ENCODE measurements at places on chromosomes 13 and 19.

DNA sequence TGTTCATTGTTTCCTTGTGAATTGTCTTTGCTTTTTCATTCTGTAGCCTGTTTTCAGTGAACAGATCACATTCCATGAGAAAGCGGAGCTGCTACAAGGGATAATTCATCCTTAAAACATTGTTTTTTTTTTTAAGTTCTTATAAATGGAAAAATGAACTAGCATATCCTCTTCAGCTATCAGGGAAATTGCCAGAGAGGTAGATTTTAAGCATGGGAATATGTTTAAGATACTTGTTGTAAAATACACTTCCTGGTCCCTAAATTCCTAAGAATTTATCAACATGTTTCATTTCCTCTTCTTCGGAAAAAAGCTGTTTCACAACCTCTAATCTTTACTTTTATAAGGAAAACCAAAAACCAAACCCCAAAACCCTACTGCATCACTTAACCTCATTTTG, 238.0 kb downstream of the POSTN start:
- DNase-seq: no peak

GRCh38 chr13:29111446-29111845, 291.3 kb downstream of the MTUS2 start:
- no peak for DNase-seq

- no peak for DNase-seq
Observed at GRCh38 chr13:73677048-73677601, 457.1 kb downstream of the KLF12 start.

DNA sequence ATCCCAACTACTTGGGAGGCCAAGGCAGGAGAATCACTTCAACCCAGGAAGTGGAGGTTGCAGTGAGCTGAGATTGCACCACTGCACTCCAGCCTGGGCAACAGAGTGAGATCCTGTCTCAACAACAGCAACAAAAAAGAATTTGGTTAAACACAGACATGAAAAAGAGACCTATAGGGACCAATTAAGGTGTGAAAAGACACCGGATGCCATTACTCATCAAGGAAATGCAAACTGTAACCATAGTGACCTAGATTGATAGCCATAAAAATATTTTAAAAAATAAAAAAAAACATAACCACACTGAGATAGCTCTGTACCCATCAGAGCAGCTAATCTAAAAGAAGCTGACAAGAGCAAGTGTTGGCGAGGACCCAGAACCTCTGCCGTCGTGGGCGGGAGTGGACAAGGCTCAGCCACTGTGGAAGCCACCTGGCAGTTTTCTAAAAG, 37.1 kb upstream of the ISYNA1 start:
- DNase-seq: peak; percentile 51

DNA sequence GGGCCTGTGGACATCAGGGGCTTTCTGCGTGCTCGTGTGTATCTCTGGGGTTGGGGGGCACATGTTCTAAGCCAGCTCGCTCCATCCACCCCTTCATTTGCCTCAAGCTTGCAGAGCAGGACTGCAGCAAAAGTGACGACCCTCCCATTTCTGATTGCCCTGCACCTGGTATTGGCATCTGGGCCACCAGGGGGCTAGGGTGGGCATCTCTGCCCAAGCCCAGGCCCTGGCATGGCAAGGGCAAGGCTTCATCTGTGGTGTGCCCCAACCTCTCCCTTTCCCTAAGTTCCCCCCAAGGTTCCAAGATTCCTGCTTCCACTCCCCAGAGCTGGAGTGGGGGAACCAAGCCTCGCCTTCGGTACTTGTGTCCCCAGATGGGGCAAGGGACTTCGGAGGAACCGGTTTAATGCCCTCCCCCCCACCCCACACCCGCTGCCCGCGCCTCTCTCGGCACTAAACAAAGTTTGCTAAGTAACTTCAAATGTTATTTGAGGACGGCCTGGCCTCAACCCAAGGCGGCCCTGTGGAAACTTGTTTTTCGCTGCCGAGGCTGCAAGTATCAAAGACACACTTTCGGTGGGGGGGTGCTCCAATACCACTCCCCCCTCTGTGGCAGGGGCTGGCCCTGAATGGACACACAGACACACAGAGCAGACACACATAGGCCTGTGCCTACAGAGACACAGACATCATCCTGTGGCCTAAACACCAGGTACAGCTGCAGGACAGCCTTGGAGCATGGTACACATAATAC, 12.2 kb downstream of the NFIX start:
- no peak for DNase-seq

DNA sequence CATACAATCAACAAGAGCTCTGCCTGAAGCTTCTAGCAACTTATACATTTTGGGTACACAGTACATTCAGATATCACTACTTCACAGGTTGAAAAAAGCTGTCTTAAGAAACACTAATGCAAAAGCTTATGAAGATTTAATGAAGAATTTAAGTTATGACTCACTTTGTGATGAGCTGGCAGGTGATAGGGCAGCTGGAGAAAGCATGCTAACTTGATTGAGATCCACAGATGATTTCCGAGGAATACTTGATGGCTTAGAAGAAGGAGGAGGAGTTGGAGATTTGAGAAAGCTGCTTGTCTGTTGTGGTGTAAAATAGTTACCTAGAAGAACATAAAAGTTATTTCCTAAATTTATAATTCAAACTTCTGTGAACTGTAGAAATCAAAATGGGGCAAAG, 23.3 kb downstream of the EXOSC8 start:
- no peak for DNase-seq

GRCh38 chr13:65414187-65414586, 1815.9 kb downstream of the PCDH9 start:
- DNase-seq: no peak
